HFFc6 (cell line): ENCODE measurements at places on chromosomes 11 and 22.

- no peak for DNase-seq
Measured at GRCh38 chr22:46730568-46731245, 7.3 kb downstream of the CERK start.

DNA sequence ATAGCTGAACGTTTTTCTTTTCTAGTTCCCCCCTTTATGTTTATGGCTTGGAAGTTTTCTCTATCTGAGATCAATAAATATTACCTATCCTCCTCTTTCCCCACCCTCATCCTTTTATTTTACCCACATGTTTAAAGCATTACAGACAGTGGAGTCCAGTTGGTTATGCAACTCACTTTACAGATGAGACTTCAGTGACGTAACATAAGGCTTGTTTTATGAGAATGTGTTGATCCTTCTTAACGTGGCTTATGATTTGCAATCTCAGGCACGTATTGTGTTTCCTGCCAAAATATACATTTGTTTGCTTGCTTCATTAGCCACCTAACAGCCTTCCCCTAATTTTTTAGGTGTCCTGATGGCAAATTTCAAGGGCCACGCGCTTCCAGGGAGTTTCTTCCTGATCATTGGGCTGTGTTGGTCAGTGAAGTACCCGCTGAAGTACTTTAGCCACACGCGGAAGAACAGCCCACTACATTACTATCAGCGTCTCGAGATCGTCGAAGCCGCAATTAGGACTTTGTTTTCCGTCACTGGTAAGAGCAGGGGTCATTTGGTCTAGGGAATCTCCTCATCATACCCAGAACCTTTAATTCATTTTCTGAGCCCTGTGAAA is 36.6 kb downstream of the TMEM45B start:
- no peak for DNase-seq

DNA sequence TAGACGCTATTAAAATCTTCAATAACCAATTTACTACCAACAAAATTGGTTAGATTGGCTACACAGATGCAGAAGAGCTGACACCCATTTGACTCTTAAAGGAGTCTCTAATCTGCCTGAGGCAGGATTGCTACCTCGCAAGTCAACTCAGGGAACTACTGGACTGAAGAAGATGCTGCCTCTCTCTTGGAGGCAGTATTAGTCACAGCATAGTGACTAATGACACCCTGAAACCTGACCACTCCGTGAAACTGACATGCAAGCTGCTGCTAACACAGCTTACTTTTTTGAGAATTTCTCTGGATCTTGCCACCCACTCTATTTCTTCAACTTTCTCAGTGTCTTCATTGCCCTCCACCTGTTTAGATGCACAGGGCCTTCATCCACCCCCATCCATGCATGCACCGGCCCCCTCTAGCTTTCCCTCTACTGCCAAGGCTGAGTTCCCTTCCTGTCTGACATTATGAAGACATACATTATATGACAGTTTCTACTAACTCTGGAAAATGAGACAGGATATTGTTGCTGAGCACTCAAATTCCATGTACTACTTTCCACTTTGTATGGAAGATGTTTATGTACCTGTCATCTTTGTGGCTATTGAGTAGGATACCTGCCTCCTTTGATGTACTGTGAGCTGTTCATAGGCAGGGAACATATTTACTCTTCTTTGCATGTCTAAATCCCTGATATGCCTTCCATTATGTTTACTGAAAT is 183.2 kb downstream of the MSANTD4 start:
- DNase-seq: no peak

- no peak for DNase-seq
Measured at GRCh38 chr11:125918140-125918840, 14.0 kb downstream of the DDX25 start.

- no peak for DNase-seq
Measured at GRCh38 chr11:68414496-68415221, 45.9 kb upstream of the PPP6R3 start.

GRCh38 chr11:10742460-10743208 is 8.4 kb upstream of the CTR9 start:
- peak; percentile 85 for DNase-seq

- DNase-seq: no peak
Measured at GRCh38 chr11:45885921-45886721, 670 bp downstream of the MAPK8IP1 start.

GRCh38 chr11:34633640-34633989 is 12.7 kb downstream of the EHF start:
- no peak for DNase-seq

GRCh38 chr11:11973361-11973800 is 35.0 kb downstream of the DKK3 start:
- peak; percentile 68 for DNase-seq

GRCh38 chr11:112555491-112556364 is 295.1 kb upstream of the PLET1 start:
- peak; percentile 28 for DNase-seq

DNA sequence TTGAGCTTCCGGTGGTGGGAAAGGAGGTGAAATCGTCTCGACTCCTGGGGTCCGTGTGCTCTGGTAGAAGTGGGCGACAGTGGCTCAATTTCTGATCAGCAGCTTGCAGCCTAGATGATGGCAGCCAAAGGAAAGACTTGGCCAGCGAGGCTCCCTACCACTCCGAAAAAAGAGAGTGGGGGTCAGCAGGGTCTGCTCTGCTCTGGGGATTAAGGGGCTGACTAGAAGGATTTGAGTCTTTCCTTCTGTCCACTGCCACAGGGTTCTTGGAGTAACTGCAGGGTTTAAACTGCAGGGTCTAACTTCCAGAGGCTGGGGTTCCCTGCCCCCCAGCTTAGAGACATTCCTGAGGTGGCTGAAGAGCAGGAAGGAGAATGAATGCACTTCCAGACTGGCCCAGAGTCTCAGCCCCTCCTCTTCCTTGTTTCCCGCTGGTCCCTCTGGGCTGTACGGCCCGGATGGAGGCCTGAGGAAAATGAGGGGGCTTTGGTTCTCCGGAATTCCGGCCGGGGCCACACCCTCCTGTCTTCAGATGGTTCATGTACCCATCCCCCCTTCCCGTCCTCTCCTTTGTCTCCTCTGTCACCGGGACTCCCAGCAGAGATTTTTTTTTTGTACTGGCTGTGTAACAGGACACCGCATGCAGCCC is 907 bp downstream of the SERPINH1 start:
- peak; percentile 55 for DNase-seq

DNA sequence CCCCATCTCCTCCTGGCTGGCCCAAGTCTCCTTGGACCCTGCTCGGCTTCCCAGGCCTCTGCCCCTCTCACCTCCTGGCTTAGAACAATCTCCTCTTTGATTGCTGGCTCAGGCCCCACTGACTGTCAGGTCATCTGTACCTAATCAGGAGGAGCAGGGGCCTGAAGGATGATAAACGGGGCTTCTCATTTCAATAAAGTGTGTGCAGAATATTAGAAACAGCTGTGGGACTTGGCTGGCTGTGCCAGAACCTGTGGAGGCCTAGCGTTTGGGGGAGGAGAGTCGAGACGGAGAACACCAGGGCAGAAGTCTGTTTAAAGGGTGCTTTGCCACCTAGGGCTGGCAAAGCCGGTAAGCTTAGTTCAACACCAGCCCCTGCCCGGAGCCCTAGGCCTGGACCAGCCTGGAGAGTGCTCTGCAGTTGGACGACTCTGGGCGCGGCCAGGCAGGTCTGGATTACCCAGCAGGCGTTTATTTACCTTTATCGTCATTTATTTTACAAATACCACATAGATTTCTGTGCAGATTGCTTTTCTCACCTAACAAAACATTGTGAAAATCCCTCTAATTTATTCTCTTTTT is 10.1 kb upstream of the VSIG10L2 start:
- DNase-seq: no peak

- no peak for DNase-seq
Measured at GRCh38 chr11:23353611-23354010, 493.3 kb upstream of the CCDC179 start.

DNA sequence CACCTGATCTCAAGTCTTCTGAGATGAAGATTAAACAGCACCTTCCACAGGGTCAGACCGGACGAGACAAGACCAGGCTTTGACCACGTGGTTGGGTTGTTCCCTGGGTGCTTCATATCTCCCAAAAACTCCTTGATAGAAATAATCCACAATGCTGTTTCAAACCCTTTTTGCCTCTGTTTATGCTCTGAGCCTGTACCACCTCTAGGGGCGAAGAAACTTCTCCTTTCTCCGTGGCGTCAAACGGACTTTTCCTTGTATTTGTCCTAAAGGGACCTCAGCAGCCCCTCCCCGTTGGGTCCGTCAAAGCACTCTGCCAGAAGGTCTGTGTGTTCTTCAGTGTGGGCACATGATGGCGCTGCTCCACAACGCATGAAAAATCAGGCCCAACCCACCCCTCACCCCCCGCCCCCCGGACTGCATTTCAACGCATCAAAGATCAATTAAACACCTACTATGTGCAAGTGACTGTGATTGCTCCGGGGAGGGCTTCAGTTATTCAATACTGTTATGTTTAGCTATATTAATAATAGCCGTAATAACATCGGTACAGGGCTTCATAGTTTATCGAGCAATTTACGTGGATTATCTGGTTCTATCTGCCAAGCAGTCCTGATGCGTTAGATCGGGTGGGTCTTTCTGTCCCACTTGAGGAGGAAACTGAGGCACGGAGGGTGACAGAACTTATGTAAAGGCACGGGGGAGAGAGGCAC is 17.3 kb upstream of the EIF3D start:
- DNase-seq: peak; percentile 36

DNA sequence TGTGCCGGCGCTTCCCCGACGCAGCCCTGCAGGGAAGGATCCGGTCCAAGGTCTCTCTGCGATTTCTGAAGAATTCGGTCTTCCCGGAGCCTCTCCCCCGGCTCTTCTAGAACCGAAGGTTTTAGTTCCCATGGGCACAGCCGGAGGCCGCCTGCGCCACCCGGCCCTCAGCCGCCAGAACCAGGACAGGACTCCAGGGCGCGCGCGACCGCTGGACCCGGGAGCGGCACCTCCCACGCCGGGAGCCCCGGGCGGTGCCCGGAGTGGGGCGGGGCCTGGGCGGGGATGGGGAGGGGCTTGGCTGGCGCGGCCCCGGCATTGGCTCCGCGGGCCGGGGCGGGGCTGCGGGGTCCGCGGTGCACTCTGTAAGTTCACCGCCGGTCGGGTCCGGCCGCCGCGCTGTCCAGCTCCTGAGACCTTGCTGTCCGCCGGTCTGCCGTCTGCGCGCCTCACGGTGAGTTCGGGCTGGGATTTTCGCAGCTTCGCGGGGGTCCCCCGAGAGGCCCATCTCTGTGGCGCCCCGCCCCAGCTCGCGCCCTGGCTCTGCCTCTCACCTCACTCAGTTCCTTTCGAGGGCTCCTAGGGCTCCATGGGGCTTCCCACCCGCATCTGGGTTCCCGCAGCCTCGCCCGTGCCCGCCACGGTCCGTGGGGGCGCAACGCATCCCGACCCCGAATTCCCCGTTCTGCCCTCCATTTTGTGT is at the start of gene CDC42EP2:
TSS of gene CDC42EP2 (plus strand) at position 366 of the 703 bp plus-strand sequence. CDS start 6,033 bp downstream, outside the sequence.
- DNase-seq: peak; percentile 75
